Stimulated activated CD4-positive, alpha-beta T cell treated with anti-CD3 and anti-CD28 coated beads, Interleukin-1b, Interleukin-23, amount 100 ng/mL, for 24 hours (primary cell): ENCODE measurements at places on chromosomes 12 and 14.
A peak's percentile ranks its signal among the peaks of the same experiment; 100 is the strongest.

- peak; percentile 45 for DNase-seq
These were observed 532 bp downstream of the FKBP11 start for GRCh38 chr12:48924617-48925303.

- no peak for DNase-seq
These were observed 21.9 kb upstream of the CIPC start for GRCh38 chr14:77076113-77076631.

DNA sequence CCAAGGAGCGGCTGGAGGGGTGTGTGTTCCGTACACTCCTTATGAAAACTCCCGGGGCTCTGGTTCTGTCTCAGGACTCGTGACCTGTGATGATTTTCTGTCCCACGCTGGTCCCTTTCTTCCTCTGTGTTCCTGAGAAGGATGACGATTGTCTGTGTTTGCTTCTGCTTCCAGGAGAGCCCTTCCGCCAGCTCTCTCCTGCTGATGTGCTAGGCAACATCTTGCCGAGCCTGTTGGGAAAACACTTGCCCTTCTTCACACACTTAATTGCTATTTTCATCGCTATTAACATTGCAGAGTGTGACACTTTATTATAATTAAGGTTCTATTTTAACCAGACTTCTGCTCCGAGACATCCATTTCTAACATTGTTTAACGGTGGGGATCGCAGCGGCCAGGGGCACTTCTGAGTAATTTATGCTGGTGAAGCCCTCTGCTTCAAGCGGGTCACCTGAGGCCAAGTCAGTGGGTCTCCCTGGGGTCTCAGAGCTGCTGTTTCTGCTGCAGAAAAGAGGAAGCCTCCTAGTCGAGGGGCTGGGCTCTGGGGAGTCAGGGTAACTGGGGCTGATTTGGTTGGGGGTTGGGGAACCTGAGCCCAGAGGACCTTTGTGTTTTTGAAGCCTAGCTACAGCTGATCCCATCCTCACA is 88.6 kb downstream of the PRMT8 start:
- no peak for DNase-seq

DNA sequence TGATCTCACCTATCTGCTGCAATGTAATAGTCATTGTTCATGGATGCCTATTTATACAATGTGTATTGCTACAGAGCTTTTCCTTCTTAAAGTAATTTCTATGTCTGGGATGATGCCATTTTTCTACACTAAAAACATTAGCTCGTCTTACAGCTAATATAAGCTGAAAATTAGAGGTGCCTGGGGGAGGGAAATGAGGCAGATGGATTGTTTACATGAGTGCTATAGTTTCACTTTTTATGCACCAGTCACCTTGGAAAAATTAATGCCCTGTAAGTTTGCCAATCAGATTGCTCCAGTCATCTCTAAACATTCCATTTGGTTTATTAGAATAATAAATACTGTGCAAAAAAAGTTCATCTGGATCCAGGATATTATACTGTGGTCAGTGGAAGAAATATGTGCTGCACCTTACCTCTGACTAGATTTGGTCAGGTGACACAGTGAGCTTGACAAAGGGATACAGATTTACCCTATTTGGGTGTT is 436.2 kb downstream of the RAD51B start:
- DNase-seq = no peak

DNA sequence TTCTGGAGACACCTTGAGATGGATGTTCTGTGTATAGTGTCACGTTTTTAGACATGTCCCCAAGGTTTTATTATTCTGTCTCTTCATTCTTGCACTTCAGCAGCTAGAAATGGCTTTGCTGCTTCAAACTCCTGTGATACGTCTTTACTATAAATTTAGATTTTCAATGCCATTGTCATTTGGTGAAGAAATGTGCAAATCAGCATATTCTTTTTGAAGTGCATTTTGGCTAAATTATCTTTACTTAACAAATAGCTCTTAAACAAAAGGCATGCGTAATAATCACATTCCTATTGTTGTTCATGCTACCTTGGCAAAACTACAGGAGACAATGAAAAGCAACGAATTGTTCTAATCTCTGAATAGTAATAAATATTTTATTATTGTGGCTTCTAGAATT is 502.9 kb upstream of the SYT1 start:
- no peak for DNase-seq

DNA sequence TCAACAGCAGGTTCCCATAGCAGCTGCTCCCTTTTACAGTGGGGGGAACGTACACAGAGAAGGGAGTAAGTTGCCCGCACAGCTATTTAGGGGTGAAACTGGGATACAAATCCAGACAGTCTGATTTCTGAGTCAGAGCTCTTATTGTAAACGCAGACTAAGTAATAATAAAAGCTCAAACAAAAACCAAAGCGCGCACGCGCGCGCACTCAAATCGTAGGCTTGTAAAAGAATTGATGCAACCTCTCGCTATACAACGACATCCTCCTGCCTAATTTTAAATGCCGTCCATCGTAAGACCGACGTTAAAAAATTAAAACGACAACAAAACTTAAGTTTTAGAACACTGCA is 747 bp upstream of the DACT1 start:
- DNase-seq = peak; percentile 27

- no peak for DNase-seq
These were observed 1147.6 kb downstream of the AACS start for GRCh38 chr12:126212824-126213223.

- peak; percentile 42 for DNase-seq
These were observed 70.2 kb upstream of the GPHB5 start for GRCh38 chr14:63388766-63389431.

GRCh38 chr12:3658327-3659163 is 94.4 kb downstream of the CRACR2A start:
- no peak for DNase-seq

DNA sequence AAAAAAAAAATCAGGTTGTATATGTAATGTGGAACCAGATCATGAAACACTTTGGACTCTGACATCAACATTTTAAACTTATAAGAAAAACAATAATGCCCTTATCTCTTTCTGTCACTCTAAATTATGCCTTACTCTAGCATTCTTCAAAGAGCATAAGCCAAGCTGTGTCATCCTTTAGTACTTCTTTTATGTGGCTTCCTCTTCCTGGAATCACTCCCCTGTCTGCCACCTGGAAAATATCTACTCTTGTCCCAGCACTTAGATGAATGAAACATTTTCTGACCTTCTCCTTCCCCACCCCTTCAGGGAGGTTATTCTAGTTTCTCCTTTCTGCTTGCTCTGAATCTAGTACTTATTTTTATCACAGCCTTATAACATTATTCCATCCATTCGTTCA is 101.2 kb downstream of the CNTN1 start:
- no peak for DNase-seq

GRCh38 chr12:120856980-120857379 is 47.2 kb downstream of the SPPL3 start:
- no peak for DNase-seq

DNA sequence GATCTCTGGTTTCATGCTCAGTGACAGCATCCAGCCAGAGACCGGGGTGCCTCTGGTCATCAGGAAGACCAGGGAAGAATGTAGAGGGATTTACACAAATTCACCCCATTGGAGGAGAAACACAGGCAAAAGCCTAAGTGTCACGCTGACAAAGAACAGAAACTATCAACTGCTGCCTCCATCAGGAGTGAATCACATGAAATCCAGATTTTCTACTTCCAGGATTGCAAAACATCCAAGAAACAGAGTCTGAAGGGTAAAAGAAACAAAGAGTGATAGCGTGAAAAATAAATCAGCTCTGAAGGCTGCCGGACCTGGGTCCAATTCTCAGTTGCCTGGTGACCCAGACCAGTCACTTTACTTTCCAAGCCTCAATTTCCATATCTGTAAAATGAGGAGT is 136.1 kb upstream of the MAP1LC3B2 start:
- DNase-seq = no peak

- DNase-seq = peak; percentile 14
These were observed 40.5 kb upstream of the KCNA5 start for GRCh38 chr12:5003025-5003666.

DNA sequence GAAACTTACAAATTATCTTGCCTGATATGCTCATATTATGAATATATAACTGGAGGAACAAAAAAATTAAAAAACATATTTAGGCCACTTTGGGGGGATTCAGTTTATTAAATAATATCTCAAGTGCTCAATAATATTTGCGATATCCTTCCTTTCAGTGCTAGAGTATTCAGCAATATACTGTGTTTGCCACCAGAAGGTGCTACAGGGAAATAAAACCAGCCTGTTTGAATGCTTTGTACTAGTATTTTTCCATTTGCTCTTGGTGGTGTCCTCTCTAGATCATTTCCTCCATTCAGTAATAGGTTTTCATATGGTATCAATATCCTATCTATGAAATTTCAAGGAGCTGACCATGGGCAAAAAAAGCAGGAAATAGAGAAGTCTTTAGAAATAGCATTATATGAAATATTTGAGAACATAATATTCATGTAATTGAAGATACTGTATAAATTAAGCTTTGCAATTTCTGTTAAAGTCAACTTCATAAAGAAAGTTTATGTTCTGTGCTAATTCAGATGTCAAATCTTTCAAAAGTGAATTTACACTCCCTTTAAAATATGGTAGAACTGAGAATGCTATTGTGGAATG is 106.2 kb upstream of the NAV3 start:
- no peak for DNase-seq

DNA sequence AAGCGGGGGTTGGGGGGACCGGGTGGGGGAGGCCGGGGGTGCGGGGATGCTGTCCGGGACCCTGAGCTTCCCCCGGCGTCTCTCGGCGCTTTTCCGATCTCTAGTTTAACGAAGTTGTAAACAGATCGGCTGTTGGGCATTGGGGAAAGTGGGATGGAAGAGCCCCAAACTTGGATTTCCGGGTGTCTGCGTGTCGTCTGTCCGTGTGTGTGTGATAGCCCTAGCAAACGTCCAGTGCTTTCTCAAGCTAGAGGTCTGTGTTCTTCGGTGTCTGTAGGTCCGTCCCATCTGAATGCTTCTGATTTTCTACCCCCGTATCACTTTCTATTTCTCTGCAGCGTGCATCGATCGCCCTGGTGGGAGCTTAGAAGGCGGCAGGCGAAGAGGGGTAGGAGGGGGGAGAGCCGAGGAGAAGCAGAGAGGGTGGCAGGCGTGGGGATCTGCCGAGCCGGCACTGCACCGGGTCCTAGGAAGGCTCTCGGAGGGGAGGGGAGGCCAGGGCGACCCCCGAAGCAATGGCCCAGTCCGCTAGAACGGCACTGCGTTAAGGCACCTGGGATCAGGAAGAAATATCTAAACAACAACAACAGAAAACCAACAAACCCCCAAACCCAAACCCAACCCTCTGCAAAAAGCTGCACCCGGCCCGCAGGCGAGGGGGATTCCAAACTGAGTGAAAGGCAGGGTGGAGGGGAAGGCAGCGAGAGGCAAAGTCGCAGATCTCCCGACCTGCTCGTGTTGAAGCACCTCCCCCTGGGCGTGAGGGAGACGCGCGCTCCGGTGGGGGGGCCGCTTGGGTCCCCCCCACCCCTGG is 1.0 kb downstream of the KCNA1 start:
- no peak for DNase-seq

- peak; percentile 45 for DNase-seq
These were observed at the start of gene SYNJ2BP for GRCh38 chr14:70416725-70417349. TSS of gene SYNJ2BP (minus strand) at chr14:70417090. CDS start at chr14:70416963, 127 bp downstream.

DNA sequence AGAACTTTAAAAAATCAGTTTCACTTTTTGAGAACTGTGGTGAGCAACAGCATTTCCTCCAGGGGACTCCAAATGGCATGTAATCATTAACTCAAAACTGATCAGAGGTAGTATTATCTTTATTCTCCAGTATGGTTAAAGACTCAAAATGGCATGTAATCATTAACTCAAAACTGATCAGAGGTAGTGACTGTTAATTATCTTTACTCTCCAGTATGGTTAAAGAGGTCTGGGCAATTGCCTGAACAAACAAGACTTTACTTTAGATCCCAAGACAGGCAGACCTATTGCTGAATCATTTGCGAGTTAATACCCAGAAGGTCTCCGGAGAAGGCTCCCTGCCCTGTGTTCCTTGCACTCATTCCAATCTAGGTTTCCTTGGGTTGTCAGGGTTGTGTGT is 6.6 kb upstream of the ACADS start:
- no peak for DNase-seq

- DNase-seq = no peak
These were observed 17.8 kb upstream of the CD9 start for GRCh38 chr12:6182279-6182898.
